ENCODE measurements at places on chromosomes 6 and 20.

DNA sequence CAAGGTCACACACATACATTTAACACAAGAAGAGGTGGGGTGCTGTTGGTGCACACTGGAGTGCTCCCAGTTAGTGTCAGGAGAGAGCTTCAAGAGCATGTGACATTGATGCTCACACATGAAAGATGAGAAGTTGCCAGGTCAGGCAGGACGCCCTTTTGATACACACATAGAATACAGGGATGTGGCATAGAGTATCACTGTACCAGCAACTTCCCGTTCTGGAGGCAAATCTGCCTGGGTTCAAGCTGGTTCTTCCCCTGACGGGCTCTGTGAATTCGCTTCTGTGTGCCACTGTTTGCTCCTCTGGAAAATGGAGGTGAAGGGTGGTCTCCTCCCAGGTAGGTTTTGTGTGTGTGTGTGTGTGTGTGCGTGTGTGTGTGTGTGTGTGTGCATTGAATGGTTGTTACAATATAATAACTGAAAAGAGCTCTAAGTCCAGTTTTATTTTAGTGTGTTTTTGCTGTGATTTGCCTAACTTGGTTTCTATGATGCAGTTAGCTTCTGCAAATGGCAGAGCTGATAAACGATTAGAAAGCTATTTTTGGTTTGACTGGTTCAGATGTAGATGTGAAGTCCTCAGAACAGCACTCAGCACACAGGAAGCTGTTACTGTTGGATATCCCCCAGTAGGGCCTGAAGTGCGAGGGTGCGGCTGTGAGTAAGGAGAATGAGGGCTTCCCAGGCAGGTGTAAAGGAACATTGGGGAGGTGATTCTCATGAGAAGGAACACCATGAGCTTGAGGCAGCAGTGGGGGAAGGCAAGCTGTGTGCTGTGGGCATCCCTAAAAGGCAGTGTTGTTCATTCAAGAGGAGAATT, 53.4 kb downstream of the HIVEP1 start:
- DNase-seq: no peak

GRCh38 chr6:56652994-56653393, 10.3 kb upstream of the DST start:
- DNase-seq: no peak

DNA sequence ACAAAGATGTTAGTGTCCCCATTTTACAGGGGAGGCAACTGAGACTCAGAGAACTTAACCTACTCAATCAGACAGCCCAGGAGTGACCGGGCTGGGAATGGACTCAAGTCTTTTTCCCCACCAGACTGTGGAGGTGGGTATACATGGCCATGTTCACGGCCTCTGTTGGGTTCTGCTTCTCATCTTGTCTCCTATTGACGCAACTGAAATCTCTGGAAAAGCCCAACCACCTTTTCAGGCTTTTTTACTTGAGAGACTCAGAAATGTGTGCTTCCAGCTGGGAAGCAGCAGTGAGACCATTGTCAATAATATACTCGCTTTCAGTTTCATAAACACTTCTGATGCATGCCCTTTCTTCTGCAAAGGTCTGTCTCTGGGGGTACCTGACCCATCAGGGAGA, 70.7 kb downstream of the SOBP start:
- no peak for DNase-seq

GRCh38 chr20:10861090-10861489, 187.3 kb upstream of the JAG1 start:
- no peak for DNase-seq

Measured in cerebellar nuclear complex (tissue), 1 donor.